Amniotic stem cell (primary cell): ENCODE measurements at places on chromosomes 2 and 18.

- no peak for DNase-seq
Measured at GRCh38 chr18:21262244-21262643, 20.2 kb downstream of the GREB1L start.

GRCh38 chr18:9466127-9466526, 9.2 kb upstream of the RALBP1 start:
- no peak for DNase-seq

DNA sequence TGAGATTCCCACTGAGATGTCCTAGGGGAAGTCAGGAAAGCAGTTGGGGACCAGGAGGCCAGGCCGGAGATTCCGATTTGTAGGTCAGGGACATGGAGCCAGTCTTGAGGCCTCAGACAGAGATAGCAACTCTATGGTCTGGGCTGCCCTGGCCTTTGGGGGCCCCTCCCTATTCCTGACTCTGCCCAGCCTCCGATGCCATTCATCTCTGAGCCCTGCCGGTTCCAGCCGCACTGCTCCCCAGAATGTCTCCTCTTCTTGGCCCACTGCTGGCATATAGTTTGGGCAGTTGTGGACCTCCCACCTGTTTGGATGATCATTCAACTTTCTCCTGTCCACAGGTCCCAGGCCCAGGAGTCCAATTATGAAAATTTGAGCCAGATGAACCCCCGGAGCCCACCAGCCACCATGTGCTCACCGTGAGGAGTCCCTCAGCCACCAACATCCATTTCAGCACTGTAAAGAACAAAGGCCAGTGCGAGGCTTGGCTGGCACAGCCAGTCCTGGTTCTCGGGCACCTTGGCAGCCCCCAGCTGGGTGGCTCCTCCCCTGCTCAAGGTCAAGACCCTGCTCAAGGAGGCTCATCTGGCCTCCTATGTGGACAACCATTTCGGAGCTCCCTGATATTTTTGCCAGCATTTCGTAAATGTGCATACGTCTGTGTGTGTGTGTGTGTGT, 16.4 kb downstream of the SIGLEC15 start:
- no peak for DNase-seq

GRCh38 chr2:172461591-172462372, 34.4 kb downstream of the ITGA6 start:
- no peak for DNase-seq

GRCh38 chr2:108956375-108956774, 32.6 kb downstream of the EDAR start:
- no peak for DNase-seq

GRCh38 chr2:12428786-12429185, 287.9 kb upstream of the TRIB2 start:
- DNase-seq: peak; percentile 2

- no peak for DNase-seq
Measured at GRCh38 chr2:137232076-137232475, 466.7 kb downstream of the THSD7B start.

DNA sequence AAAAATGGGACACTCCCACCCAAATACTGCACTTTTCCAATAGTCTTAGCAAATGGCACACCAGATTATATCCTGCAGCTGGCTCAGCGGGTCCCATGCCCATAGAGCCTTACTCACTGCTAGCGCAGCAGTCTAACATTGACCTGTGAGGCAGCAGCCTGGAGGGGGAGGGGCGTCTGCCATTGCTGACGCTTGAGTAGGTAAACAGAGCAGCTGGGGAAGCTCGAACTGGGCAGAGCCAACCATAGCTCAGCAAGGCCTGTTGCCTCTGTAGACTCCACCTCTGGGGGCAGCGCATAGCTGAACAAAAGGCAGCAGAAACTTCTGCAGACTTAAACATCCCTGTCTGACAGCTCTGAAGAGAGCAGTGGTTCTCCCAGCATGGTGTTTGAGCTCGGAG, 110.4 kb downstream of the CTIF start:
- DNase-seq: no peak

- DNase-seq: no peak
Measured at GRCh38 chr2:10278763-10279471, 23.8 kb upstream of the HPCAL1 start.

DNA sequence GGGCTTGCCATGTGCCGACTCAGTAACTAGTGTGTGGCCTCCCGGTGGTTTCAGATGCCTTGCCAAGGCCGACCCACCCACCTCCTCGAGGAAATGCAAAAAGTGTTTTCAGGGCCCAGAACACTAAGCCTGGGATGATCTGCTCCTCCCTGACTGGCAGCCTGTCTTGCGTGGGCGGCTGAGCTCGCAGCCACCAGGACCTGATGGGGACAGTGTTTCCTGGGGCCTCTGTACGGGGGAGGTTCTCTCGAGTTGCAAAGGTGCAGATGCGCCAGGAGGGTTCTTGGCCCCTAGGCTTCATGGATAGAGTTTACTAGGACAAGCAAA, 85.2 kb downstream of the GLI2 start:
- no peak for DNase-seq

- no peak for DNase-seq
Measured at GRCh38 chr18:43542016-43542415, 264.7 kb upstream of the SYT4 start.

- no peak for DNase-seq
Measured at GRCh38 chr18:1020731-1021344, 116.2 kb downstream of the ADCYAP1 start.

GRCh38 chr2:38727661-38728060, 23.5 kb downstream of the SRSF7 start:
- no peak for DNase-seq

DNA sequence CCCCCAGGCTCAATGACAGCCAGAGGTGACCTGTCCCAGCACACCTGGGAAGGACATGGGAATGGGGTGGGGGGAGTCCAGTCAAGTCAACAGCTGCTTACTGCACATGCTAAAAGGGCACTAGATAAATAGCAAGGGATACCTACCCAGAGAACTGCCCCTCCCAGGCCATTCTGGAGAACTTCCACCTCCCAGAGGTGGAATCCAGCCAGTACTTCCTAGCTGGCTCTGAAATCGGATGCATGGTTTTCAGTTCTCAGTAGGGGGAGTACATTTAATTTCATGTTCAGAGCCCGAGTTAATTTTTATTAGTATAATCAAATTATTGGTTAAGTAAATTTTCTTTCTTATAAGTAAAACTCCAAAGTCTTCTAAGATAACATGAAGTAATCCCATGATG, 28.9 kb upstream of the ITGA6 start:
- no peak for DNase-seq

GRCh38 chr2:46887028-46887885, 28.3 kb downstream of the MCFD2 start:
- peak; percentile 30 for DNase-seq

GRCh38 chr2:55247025-55247424, 14.5 kb downstream of the RPS27A start:
- no peak for DNase-seq

GRCh38 chr2:86825693-86826381, 35.1 kb upstream of the CD8A start:
- DNase-seq: no peak

GRCh38 chr18:58761970-58762780, 90.9 kb downstream of the MALT1 start:
- DNase-seq: no peak

DNA sequence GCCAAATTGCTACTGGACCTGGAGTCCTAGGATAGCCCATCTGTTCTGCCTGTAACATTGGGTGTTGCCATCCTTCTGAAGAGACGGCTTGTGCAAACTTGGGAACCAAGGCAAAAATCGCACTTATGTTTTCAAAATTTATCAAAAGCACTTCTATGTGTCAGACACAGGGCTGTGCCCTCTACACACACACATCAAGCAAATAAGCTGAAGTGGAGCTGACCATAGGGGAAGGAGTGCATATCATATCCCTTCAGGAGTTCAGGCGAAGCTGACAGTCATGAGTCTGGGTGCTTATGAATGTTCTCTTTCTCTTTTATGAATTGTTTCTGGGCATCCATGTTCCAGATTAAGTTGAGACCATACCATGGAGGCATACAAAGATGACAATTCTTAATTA, 247.9 kb downstream of the CYRIA start:
- no peak for DNase-seq

DNA sequence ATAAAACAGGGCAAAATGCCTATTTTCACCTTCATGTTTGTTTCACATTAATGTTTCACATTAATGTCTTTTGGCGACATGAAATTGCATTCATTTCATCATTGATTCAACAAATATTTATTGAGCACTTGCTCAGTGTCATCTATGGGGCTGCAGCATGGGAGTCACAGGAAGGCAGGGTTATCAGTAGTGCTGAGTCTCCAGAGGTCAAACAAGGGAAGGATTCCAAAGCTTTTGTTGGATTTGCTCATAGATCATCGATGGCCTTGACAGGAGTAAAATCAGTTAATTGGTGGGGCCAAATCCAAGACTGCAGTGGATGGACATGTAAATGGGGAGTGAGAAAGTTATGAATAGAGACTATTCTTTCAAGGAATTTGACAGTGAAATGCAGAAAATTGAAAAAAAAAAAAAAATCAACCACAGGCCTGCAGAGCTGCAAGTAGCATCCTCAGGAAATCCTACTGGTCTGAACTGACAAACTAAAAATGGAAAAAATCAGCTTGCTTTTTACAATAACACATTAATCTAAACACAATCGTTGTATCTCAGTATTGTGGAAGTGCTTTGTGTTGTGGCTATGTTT, 1290.8 kb downstream of the DPP10 start:
- no peak for DNase-seq

- no peak for DNase-seq
Measured at GRCh38 chr2:238231809-238232208, 8.0 kb downstream of the HES6 start.

DNA sequence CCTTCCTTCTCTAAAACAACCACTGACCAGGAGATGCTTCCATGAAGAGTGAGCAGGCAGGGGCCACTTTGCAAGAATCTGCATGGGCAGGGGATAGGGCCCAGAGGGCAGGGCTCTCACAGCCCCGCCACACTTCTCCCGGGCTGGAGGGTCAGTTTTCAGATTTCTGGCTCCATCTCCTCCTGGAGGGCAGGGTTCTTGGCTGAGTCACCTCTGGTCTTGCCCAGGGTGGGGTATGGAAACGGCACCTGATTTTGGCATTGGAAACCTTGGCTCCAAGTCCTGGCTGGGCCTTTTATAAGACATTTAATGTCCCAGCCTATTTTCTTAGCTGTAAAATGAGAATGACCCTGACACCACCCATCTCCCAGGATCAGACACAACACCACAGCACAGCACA, 27.6 kb upstream of the ASPRV1 start:
- no peak for DNase-seq

- peak; percentile 61 for DNase-seq
Measured at GRCh38 chr18:9631814-9632496, 17.6 kb upstream of the PPP4R1 start.

- DNase-seq: no peak
Measured at GRCh38 chr2:171807831-171808393, 86.1 kb downstream of the SLC25A12 start.

- DNase-seq: no peak
Measured at GRCh38 chr2:238872026-238872425, 24.1 kb downstream of the TWIST2 start.

GRCh38 chr2:143071185-143071876, 57.9 kb upstream of the ARHGAP15 start:
- DNase-seq: no peak
